ENCODE measurements at places on chromosomes 5 and 9.

GRCh38 chr9:88789785-88790184 lies 201.5 kb upstream of the S1PR3 start:
- no peak for DNase-seq

- no peak for DNase-seq
Measured at GRCh38 chr5:122427621-122428020, 115.6 kb downstream of the SNCAIP start.

DNA sequence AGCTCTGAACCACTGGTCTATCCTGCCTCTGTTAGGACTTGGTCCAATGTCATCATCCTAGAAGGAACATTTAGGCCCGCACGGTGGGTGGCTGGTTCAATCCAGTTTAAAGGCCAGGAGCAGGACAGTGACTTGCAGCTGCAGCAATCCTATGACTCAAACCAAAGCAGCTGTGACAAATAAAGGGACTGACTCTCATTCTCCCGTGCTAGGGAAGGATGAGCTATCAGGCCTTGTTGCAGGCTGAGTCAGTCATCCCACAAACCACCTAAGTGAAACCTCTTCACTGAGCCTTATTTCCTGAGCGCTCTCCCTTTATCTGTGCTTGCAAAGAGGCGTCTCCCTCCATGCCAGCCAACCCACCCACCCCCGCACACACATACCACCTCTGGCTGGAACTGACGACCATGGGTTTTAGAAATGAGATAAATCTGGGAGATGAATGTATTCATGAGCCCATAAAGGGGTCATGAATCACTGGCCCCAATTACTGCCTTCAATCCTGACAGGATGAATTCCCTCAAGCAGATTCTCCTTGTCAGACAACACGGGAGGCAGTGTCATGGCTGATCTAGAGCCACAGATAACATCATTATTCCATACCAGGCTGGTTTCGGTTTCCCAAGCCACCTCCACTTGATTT lies 93.4 kb downstream of the KCNIP1 start:
- DNase-seq, result no peak

- no peak for DNase-seq
Measured at GRCh38 chr5:133453084-133453780, 159.1 kb downstream of the FSTL4 start.

DNA sequence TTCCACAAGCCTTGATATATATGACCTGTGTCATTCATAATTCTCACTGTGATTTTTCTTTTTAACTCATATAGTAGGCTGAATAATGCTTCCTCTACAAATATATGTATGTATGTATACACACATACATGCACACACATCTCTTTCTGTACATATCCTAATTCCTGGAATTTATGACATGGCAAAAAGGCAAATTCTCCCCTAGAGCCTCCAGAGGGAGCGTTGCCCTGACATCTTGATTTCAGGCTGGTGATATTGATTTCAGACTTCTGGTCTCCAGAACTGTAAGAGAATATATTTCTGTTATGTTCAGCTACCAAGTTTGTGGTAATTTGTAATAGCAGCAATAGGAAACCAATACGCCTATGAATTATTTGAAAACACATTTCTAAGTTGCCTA lies 166.6 kb upstream of the GAS1 start:
- no peak for DNase-seq

GRCh38 chr9:104082168-104082567 lies 11.9 kb upstream of the SMC2 start:
- DNase-seq, result no peak

GRCh38 chr5:26470439-26470838 lies 567.9 kb downstream of the CDH9 start:
- DNase-seq, result no peak

GRCh38 chr5:142813220-142813619 lies 43.0 kb downstream of the ARHGAP26 start:
- no peak for DNase-seq

DNA sequence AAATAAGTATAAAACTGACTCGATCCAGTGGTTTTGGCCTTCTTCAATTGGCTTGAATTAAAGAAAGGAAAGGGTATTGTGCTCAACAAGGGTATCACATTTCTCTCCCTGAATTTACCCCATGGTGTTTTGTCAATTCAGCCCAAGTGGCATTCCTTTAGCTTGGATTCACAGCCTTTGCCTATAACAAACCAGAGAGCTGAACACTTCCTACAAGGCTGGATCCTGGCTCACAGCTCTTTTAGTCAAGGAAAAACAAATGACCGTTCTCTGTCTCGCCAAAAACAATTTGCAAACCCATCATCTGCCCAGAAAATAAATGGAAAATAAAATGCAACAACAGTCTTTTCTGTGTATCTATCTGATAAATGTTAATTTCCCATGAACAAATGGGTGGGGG lies 5.7 kb downstream of the ZNF366 start:
- no peak for DNase-seq

DNA sequence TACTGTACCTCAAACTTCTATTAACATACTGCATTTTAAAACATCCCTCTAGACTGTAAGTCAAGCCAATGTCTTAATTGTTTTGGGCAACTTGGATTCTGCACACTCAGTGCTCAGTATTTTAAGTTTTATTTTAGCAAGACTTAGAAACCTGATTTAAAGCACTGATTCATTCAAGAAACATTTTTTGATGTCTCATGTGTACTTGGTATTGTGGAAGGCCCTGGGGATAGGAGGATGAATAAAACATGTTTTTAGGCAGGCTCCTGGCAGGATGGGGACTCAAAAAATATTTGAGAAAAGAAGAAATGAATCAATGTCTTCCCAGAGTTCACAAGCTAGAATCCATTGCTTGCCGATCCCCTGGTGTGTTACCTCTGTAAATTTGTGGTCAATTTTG lies 334.0 kb upstream of the PUM3 start:
- DNase-seq, result no peak

GRCh38 chr5:127505905-127506304 lies 11.5 kb upstream of the PRRC1 start:
- no peak for DNase-seq

GRCh38 chr9:94270009-94270408 lies 10.9 kb downstream of the ZNF169 start:
- no peak for DNase-seq
